A673 (cell line): ENCODE measurements at places on chromosomes 5 and 9. TPM values are rescaled to one million over a fixed set of nuclear protein-coding genes. Genes with fewer than 3 reads are reported as not detected.

DNA sequence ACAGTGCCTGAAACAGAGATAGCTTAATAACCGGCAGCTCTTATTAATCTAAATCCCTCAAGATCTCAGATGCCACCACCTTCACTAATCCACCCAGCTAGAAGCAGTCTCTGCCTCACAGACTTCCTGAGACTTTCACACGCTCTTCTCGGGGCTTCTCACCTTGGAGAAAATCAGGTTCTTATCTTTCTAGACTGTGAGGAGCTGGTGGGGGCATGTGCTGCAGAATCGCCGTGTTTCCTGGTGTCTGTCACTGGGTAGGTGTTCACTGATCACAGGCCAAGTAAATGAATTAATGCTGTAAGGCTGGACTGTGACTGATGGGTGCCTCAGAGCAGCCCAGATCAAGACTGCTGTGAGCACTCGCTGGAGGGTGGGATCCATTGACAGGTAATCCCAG, 101.7 kb downstream of the PSD2 start:
- DNase-seq = no peak
- no peak overlapping the region for H3K27ac ChIP-seq
- H3K4me1 ChIP-seq = no peaks in the 10 kb centered on the region
- H3K36me3 ChIP-seq = no peaks in the 10 kb centered on the region
- H3K4me3 ChIP-seq = no peak overlapping the region
- H3K27me3 ChIP-seq = peaks cover 32% of the 10 kb centered on the region

DNA sequence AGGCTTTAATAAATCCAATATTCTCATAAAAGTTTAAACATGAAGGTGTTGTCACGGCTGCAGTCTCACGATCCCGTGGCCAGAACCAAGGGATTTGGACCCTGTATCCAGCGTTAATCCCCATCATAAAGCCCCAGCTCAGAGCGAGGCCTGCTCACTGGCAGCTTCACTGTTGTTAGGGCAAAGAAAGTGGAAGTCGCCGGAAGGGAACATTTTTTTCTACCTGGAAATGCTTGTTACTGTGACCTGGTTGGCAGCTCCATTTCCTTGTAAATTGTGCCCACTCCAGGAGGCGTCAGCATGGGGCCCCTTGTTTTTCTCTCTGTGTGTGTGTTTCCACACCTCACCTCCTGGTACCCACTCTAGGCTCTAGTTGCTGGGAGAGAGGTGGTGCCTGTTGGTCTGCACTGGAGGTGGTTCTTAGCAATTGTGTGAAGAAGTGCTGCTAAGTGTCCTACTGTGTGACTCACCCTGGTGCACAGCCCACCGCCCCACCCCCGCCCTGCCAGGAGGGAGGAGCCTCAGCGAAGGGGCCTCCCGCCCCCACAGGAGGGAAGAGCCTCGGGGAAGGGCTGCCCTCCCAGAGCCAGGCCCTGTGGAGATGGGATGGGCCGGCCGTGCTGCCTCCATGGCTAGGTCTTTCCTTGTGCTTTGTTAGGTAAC, 105.1 kb downstream of the EHMT1 start:
- H3K27me3 ChIP-seq = no peaks in the 10 kb centered on the region
- H3K36me3 ChIP-seq = peaks cover 31% of the 10 kb centered on the region
- H3K4me3 ChIP-seq = no peak overlapping the region
- no peaks in the 10 kb centered on the region for H3K4me1 ChIP-seq
- no peak for DNase-seq
- H3K27ac ChIP-seq = no peak overlapping the region

DNA sequence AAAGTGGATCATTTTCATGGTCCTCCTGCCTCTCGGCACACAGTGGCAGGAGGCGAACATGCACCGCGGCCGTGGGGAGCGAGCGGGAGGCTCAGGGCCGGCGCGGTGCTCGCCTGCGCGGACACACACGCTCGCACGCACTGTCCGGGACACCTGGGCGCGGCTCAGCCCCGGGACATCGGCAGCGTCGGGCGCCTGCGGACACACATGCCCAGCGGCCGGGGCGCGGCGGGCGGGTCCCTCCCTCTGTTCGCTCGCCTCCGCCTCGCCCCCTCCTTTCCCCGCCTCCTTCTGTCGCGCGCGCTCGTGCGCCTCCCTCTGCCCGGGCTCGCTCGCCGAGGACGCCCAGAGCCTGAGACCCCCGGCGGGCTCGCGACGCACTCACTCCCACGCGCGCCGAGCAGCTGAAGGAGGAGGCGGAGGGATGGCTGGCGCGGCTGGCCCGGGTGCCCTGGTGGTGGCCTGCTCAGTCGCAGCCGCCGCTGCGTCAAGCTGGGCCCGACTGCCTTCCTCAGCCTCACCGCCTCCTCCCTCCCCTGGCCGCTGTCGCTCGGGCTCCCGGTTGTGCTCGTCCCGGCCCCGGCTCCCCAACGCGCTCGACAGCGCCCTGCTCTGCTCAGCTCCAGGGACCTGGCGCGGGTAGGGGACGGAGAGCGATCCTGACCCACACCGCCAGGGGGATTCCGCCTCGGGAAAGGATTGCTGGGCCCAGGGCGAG, at the start of gene FRMD3:
FRMD3 (minus strand) TSS at position 230 of the 718 bp plus-strand sequence; CDS start at position 60, 170 bp downstream.
- peaks cover 8% of the 10 kb centered on the region for H3K4me1 ChIP-seq
- peak within 1 kb of the TSS; percentile 44 for H3K4me3 ChIP-seq
- DNase-seq = peak; percentile 73
- H3K36me3 ChIP-seq = no peaks in the 10 kb centered on the region
- peaks cover 76% of the 10 kb centered on the region for H3K27me3 ChIP-seq
- H3K27ac ChIP-seq = no peak within 1 kb of the TSS

GRCh38 chr9:114643001-114643400, 14.6 kb downstream of the TEX53 start:
- DNase-seq = no peak
- no peaks in the 10 kb centered on the region for H3K27me3 ChIP-seq
- no peaks in the 10 kb centered on the region for H3K4me1 ChIP-seq
- H3K36me3 ChIP-seq = peaks cover 22% of the 10 kb centered on the region

BTF3 gene
- total RNA-seq = 724 and 729 TPM in 2 replicates

DNA sequence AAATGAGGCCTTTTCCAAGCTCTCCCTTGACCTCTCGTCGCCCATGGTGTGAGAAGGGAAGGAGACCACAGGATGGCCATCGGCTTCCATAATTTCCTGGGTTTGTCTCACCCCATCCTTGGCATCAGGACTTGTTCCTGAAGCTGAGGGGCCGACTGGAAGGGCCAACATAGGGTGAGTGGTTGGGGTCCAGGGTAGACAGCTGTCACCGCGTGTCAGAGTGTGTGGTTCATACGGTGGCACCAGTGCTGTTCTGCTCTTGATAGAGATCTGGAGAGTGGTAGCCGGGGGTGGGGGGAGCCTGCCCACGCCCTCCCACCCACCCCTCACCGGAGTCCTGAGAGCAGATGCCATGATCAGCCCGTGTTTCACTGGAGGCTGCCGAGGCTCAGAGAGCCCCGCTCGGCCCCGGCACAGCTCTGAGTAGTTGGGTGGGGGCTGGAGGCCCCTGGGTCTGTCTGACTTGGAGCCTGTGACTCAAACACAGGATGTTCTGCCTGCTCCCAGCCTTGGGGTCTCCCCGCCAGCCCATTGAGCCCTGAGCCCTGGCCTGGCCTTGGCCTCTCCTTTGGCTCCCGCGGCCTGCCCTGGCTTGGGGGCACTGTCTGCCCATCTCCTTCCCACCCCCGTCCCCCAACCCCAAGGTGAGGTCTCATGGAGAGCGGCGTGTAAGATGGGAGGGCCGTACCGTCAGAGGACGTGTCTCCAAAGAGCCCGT, 53.1 kb upstream of the IER5L start:
- peaks cover under 1% of the 10 kb centered on the region for H3K4me1 ChIP-seq
- no peak for DNase-seq
- no peaks in the 10 kb centered on the region for H3K27me3 ChIP-seq
- no peak overlapping the region for H3K27ac ChIP-seq
- no peaks in the 10 kb centered on the region for H3K36me3 ChIP-seq
- H3K4me3 ChIP-seq = no peak overlapping the region

- no peaks in the 10 kb centered on the region for H3K36me3 ChIP-seq
- peak overlapping the region; percentile 99 for H3K27ac ChIP-seq
- peak overlapping the region; percentile 92 for H3K4me3 ChIP-seq
- peaks cover 18% of the 10 kb centered on the region for H3K4me1 ChIP-seq
Measured at GRCh38 chr5:133052317-133053175, 733 bp downstream of the HSPA4 start.

IL5 gene
- total RNA-seq = not detected in 2 replicates

DNA sequence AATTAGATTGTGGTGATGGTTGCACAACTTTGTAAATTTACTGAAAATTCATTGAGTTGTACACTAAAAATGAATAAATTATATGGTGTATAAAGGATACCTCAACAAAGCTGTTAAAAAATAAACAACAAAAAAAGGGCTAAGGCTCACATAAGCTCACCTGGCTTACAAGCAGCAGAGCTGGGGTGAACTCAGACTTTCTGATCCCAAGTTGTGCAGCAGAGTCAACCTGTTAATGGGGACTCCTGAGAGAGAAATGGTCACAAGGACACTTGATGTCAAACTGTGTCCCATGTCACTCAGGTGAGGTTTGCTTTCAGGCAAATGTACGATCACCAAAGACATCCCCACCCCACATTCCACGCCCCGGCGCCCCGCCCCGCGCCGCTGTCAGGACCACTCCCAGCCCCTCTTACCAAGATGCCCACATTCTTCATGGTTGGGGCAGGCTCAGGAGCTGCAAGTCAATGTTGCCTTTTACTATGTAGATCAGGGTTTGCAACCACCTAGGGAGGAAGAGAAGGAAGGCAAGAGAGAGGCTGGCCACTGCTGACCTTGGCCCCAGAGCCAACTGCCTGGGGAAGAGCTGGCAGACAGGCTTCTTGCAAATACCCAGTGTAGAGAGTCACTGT, 22.4 kb upstream of the SLC36A1 start:
- H3K4me3 ChIP-seq = no peak overlapping the region
- no peaks in the 10 kb centered on the region for H3K4me1 ChIP-seq
- no peak for DNase-seq
- H3K27ac ChIP-seq = no peak overlapping the region
- H3K27me3 ChIP-seq = no peaks in the 10 kb centered on the region

SPATA31A7 gene
- not detected in 2 replicates for total RNA-seq

GRCh38 chr9:99722877-99723276, 98.8 kb upstream of the NR4A3 start:
- no peak overlapping the region for H3K27ac ChIP-seq
- no peak for DNase-seq
- no peaks in the 10 kb centered on the region for H3K36me3 ChIP-seq
- no peaks in the 10 kb centered on the region for H3K4me1 ChIP-seq
- H3K27me3 ChIP-seq = no peaks in the 10 kb centered on the region
